GM23248 (cell line): ENCODE measurements at places on chromosomes 12 and 14. TPM values are rescaled to one million over a fixed set of nuclear protein-coding genes. Genes with fewer than 3 reads are reported as not detected.

Gene AJUBA
- 17.8 and 19.3 TPM in 2 replicates for polyA plus RNA-seq

Gene MOK
- polyA plus RNA-seq = 65.8 and 67.9 TPM in 2 replicates

Gene LMO3
- polyA plus RNA-seq = 0.27 and 0.38 TPM in 2 replicates

Gene ADAMTS20
- polyA plus RNA-seq = not detected in 2 replicates

Gene LRP1-AS
- polyA plus RNA-seq = 0.60 TPM in 1 of 2 replicates, not detected in the other

DNA sequence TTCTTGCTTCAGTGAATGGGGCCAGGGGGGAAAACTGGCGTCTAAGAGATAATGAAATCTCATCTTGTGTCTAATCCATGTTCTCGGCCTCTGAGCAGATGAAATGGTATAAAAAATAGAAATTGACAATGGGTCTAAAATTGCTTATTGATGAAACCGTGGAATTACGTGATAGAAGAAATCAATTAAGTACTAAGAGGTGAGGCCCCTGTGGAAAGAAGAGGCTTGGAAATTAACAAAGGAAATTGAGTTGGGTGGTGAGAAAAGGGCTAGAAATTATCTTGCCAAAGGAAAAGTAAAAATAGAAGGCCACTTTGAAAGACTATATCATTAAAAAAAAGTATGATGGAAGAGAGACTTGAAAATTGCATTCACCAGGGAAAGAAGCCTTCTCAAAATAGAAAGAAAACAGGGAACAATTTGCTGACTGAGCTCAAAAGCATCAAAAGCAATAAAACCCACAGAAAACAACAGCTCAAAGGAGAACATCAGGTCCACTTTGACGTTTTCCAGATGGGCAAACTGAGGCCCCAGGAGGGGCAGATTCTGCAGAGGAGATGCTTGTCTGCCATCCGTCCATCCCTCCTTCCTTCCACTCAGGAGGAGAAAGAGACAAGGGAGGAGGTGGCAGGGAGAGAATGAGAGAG, 226.1 kb upstream of the RTL1 start:
- no peak for DNase-seq

GRCh38 chr12:81718616-81719015, 40.5 kb downstream of the PPFIA2 start:
- DNase-seq = no peak

DNA sequence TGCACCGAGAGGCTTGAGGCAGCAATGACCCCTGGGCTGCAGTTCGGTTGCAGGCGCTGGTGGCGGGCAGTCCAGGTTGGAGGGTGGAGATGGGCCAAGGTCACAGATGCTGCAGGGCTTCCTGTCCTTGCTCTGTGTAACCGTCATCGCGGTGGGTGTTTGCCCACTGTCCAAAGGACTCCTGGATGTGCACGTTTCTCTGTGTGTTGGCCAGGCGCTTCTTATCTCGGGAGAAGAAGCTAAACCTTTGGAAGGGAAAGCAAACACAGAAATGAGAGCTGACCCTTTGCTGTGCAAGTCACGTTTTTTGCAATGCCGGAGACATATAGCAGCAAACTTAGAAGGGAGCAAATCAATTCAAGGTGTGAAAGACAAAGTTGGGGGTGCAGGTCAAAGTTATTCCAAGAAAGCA, 14.5 kb downstream of the SNRNP35 start:
- no peak for DNase-seq

DNA sequence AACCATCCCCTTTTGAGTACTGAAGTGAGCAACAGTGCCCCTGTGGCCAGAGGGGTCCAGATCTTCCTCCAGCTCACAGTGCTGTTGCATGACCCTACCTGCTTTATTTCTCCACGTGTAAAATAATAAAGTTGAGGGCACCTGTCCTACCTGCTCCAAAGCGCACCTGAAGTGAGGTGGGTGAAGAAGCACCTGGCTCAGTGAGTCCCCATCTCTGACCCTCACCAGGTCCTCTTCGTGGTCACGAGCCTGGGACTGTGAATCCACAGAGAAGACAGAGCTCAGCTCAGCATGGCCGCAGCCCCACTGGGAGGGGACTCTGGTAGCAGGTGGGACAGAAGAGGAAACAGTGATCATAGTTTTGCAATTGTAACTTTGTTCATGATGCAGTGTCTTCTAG, 976.7 kb upstream of the TMEM132C start:
- DNase-seq = no peak

GRCh38 chr14:92980866-92981265, 57.9 kb downstream of the CHGA start:
- DNase-seq = no peak

- no peak for DNase-seq
These were observed 334.7 kb downstream of the DPF3 start for GRCh38 chr14:72559202-72559601.

DNA sequence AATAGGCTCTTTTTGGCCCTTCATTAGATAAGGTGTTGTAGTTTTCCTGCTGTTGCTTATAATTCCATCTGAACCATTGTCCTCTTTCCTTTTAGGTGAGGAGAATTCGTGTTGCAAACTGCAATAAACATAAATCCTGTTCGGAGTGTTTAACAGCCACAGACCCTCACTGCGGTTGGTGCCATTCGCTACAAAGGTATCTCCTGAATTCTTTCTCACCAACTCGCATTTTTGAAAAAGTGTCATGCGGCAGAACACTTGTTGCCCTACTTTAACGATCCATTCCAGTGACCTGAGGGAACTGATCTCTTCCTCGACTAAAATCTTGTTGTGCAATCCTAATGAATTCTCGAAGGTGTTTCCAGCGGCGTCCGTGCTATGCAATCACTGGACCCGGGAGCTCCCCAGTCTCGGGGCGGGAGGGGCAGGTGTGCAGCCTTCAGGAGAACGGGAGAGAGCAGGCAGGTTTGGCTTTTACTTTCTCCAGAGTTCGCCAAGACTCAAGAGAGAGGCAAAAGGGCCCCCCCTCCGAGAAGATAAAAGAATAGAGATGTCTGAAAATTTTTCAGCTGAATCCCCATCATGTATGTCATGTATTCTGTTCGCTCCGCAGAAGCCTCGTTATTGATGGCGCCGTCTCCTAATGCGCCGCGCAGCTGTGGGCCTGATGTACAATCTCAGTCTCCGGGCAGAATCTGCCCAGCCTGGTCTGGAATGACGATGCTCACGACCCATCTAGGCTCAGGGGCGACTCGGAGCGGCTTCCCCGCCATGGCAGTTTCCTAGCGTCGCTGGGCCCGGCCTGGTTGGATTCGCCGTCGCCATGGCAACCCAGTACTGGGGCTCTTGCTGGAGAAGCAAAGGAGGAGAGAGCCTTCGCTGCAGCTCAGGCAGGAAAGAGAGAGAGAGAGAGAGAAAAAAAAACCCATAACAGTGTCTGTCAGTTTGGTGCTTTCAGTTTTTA, 38.2 kb downstream of the PLXNC1 start:
- no peak for DNase-seq

GRCh38 chr12:5023842-5024241, 19.8 kb upstream of the KCNA5 start:
- DNase-seq = no peak

DNA sequence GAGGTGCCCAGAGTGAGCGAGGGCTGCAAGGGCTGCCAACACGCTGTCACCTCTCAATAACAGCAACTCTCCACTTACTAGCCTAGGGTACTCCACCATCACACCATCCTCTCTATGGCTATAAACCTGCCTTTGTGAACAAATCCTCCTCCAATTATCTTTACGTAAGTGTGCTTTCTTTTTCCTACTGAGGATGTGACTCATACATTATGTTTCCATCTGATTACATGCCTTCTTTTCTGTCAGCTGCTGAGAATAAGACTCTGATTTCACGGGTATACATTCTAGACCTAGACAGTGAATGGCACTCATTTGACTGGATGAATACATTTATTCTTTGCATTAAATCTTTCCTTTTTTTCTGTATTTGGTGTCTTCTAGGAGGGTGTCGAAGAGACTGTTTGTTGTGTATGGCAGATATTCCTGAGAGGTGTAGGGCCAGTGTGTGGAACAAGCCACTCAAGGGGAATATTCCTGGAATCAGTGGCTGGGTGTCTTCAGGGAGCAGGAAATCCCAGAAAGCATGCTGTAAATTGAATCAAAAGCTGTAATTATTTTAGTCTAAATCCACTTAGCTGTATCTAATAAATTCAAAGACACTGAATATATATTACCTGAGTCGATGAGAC, 327.3 kb upstream of the TMTC1 start:
- peak; percentile 15 for DNase-seq

GRCh38 chr14:36818246-36818645, 156.6 kb downstream of the PAX9 start:
- DNase-seq = peak; percentile 17

- DNase-seq = no peak
These were observed 61.7 kb downstream of the DGLUCY start for GRCh38 chr14:91175291-91176201.

- DNase-seq = peak; percentile 91
These were observed 391.2 kb downstream of the RAD51B start for GRCh38 chr14:68210729-68211299.

GRCh38 chr12:80512781-80513180, 68.7 kb downstream of the PTPRQ start:
- no peak for DNase-seq

- peak; percentile 57 for DNase-seq
These were observed 3.0 kb upstream of the KRT3 start for GRCh38 chr12:52798671-52799504.

DNA sequence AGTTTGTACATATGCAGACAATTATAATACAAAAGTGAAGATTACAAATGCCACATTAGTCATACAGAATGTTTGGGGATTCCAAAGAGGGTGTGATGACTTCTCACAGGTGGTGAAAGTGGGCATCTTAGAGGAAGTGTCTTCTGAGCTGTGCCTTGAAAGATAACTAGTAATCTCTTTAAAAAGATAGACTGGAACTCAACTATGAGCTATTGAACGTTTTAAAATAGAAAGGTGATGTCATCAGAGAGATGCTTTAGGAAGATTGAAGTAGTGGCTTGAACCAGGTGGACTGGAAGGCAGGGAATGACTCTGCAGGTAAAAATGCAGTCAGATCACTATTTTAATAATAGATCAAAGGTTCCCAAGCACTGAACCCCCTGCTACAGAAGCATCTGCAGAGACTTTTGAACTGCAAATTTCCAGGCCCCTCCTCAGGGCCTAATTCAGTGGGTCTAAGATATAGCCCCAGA, 50.3 kb downstream of the SYT1 start:
- DNase-seq = no peak
